Stimulated activated naive CD4-positive, alpha-beta T cell (primary cell): ENCODE measurements at places on chromosomes 6 and 20.

GRCh38 chr20:12321736-12322135, 404.0 kb downstream of the BTBD3 start:
- DNase-seq, result no peak

DNA sequence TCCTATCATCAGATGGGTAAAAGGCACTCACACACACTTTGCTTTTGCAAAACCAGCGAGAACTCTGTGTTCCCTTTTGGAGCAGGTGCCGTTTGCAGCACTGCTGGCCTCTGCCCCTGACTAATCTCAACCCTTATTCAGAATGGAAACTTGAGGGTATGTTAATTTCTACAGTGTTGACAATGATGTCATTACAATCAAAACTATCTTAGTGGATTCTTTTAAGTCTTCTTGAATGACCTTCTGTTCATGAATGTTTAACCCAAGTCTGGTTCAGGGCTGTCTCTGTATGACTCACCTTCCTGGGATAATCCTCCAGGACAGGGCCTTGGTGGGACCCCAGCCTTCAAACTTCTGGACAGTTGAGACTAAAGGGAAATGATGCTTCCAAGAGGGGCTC, 197.9 kb downstream of the CDH4 start:
- DNase-seq, result no peak

- DNase-seq, result no peak
Observed at GRCh38 chr6:122620902-122621301, 10.7 kb downstream of the PKIB start.

DNA sequence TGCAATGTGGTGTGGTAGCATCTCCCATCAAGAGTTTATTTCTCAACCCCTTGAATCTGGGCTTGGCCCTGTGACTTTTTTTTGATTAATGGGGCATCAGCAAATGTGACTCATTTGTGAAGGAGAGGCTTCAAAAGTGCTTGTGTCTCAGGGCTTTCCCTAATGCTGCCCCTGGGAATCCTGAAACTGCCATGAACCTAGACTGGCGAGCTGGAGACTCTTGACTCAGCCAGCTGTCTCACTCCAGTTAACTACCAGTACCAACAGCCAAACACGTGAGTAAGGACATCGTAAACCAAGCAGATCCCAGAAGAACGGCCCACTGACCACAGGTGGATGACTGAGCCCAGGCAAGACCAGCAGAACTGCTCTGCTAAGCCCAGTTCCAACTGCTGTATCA, 72.8 kb upstream of the ADTRP start:
- no peak for DNase-seq

- no peak for DNase-seq
Observed at GRCh38 chr6:168097621-168098430, 18.8 kb upstream of the FRMD1 start.

DNA sequence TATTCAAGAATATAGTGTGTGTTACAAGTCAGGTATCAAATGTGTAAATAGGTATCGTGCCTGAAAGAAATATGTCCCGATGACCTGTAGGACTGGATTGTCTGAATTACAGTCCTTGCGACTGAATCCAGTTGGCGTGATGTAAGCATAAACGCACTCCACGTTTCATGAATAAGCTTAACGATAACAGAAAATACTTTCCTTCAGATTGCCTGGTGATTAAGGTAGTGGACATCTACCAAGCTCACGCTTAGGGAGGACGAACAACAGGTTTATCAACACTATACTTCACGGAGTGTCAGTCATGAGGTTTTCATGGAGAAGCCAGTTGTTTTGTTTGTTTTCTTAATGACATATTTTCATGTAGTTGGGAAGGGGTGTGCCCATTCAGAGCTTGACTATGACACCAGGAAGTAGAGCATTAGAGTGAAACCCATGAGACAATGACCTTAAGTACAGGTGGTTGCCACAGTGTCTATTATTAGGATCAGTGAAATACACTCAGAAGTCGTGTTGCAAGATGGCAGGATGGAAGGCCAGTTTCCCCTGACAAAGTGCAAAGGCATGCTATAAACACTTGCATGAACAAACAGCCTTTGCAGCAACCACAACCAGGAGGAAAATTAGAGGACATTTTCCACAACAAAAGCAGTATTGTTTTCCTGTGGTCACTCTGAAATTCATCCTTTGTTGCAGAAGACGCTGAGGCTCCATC, 305.8 kb upstream of the PRDM1 start:
- no peak for DNase-seq

- DNase-seq, result no peak
Observed at GRCh38 chr6:150030611-150031010, 5.3 kb upstream of the RAET1L start.

DNA sequence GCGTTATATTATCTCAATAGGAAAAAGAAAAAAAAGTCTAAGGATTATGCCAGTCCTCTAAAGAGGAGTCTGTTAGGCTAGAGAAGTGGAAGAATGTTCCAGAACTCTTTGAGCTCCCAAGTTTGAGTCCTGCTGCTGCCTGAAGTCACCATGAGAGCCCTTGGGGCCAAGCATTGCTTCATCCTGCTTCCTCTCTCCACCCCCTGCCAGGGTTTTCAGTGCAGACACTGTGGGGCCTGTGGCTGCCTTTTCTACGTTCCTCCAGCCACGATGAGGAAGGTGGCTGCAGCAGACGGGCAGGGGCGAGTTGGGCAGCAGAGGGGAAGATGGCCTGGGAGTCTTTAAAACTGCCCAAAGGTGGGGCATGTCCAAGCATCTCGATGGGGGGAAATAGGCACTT, 214.4 kb upstream of the KCNG1 start:
- DNase-seq, result no peak

DNA sequence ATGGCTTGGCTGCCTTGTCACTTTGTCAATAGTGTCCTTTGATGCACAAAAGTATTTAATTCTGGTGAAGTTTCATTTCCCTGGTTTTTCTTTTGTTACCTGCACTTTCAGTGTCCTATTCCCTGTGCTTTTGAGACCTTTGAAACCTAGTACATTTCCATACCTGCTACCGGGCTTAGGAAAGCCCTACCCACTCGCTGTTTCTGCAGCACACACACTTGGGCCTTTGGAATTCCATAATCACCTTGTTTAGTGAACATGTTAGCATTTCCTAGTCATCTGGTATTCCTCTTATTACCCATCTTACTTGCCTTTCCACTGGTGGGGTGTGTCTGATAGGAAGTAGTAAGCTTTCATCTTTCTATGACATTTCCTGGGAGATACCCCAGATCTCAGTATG, 19.3 kb upstream of the SYNDIG1 start:
- DNase-seq, result no peak

GRCh38 chr6:159988983-159989454, 20.1 kb downstream of the IGF2R start:
- DNase-seq, result no peak

DNA sequence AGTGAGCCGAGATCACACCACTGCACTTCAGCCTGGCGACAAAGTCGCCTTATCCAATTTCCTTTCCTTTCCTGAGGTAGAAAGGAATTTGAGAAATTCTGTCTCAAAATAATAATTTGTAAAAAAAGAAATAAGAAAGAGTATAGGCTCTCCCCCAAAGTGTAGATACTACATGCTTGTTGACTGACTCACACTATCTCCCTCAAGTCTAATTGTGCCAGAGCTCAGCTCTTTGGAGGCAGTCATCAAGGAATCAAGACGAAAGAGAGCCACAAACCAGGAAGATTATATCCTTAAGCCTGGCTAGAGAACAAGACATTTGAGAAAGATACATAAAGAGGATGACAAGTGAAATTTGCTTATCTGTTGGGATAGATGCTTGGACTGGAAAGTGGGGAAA, 3.7 kb upstream of the FKBPL start:
- DNase-seq, result no peak

- DNase-seq, result no peak
Observed at GRCh38 chr20:137668-138490, 4.5 kb upstream of the DEFB126 start.

DNA sequence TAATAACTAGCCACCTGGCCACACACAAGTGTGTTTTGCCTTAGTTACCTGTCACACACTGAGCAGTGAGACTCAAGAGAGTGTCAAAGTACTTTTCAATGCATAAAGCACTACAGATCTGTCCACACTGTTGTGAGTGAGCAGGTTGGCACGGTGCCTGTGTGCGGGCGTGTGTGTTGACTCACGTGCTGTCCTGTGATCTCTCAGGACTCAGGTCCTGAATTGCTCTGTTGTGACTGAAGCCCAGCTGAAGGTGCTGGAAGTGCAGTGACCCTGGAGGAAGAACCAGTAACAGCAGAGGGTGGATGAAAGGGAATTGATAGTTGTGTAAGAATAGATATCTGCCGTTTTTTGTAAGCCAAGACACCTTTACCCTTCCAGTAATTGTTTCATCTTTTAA, 18.3 kb downstream of the SLC16A10 start:
- no peak for DNase-seq

DNA sequence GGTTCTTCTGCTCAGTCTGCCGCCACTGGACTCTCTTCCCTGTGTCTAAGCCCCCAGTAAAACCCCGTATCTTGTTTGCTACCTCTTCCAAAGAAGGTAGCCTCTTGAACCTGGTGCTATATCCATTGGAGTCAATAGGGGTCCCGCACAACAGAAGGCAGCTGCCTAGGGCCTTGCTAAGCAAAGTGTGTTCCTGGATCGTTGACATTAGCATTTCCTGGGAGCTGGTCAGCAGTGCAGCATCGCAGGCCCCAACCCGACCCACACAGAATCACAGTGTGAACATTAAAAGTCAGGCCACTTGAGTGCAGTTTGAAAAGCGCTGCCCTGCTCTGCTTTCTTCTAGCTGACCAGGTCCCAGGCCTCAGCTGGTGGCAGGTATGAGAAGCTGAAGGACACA, 2.9 kb downstream of the ADA start:
- no peak for DNase-seq

DNA sequence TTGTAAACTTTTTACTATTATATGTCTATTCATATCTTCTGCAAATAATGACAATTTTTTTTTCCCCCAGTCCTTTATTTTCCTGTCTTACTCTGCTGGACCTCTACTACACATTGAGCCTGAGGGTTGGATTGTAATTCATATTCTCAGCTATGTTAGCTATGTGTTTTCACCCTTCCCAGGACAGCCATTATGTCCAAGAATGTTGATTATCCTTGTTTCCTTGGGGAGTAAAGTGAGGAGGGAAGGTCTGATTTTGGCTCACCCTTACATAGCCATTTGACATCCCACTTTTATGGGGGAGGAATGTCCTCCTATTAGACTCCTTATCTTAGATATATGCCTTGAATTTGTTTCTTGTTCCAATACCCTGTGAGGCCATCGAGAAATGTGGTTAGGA, 17.6 kb upstream of the TBC1D32 start:
- DNase-seq, result no peak

- no peak for DNase-seq
Observed at GRCh38 chr6:56435754-56436153, 188.4 kb upstream of the COL21A1 start.

DNA sequence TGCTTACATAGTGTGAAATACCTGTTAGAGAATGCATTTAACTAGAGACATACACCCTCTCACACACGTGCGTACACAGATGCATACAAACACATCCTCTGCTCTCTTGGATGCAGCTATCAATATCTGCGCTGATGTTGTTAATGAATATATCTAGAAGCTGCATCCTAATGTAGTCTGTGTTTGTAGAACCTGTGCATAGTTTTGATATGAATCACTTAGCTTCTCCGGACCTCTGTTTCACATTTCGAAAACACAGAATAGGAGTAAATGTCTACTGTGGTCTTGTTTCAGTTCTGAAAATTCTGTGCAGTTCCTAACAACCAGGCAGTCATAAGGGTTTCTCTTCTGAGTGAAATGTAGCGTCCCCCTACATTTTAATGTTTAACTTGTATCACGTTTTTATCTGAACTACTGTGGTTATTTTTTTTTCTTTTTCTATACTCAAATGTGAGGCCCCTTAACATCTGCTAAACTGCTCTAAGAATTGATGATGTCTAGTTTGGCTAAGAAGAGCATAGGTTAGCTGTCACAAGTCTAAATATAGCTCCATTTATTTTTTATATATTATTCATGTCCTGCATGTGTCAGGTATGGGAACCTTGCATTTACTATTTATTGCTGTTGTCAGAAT, 254.5 kb downstream of the TMEM242 start:
- DNase-seq, result no peak

GRCh38 chr20:22389836-22390542, 194.4 kb downstream of the FOXA2 start:
- DNase-seq, result no peak

DNA sequence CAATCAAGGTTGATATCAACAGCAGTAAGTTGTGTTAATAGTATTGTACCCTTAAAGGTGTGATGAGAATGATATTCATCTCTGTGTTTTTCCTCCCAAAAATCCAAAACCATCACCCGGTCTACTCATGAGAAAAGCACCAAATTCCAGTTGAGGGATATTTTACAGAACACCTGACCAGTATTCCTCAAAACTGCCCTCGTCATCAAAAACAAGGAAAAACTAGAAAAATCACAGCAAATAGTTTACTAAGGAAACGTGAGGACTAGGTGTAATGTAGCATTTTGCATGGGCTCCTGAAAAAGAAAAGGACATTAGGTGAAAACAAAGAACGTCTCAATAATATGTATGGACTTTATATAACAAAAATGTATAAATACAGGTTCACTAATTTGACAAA, 394.4 kb upstream of the NRSN1 start:
- no peak for DNase-seq

- DNase-seq, result no peak
Observed at GRCh38 chr6:90131125-90131524, 165.5 kb downstream of the BACH2 start.

DNA sequence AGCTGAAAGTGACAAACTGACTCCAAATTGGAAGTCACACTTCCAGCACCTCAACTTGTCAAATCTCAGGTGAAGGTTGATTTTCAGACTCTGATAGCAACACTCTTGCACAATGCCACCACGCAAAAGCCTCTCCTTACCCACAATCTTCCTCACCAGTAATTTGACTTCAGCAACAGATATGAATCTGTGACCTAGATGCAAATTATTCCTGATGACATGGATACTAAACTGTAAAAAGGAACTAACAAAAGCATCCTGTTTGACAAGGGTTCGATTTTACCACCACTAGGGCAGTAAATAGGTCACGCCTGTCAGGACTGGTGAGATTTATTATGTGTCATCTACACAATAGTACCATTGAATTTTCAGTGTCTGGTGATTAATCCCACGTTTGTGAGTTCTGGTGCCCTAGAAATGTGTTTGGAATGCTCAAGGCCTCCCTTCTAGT, 134.4 kb upstream of the COL21A1 start:
- no peak for DNase-seq

DNA sequence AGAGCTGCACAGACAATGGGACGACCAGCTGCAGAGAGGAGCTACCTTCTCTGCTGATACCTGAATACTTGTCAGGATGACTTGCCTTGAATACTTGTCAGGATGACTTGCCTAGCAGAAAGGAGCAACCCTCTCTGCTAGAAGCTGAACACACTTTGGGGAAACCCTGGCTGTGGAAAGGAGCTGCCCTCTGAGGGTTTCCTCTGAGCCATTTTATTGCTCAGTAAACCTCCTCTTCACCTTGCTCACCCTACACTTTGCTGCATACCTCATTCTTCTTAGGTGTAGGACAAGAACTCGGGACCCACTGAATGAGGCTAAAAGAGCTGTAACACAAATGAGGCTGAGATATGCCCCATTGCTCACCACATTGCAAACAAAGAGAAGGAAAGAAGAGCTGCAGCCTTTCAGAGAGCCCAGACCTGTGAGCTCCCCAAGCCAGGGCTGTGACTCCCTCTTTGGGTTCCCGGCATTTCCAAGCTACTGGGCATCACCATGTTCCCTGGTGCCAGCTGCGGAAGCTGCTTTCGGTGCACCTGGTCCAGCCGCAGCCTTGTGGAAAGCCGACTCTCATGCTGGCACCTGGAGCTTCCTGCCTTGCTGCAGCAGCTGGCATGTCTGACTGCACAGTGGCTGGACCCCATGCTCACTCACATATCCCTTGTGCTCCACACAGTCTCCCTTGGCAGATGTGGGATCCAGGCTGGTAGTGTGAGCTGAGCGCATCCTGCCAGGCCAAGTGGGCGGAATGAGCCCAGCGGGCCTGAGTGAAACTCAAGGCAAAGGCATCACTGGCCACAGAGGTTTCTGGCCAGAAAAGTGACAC, 106.7 kb upstream of the AHI1 start:
- DNase-seq, result no peak
